Inflammatory macrophage treated with lipopolysaccharide for 1 hour (primary cell): ENCODE measurements at places on chromosomes 7 and 10.

DNA sequence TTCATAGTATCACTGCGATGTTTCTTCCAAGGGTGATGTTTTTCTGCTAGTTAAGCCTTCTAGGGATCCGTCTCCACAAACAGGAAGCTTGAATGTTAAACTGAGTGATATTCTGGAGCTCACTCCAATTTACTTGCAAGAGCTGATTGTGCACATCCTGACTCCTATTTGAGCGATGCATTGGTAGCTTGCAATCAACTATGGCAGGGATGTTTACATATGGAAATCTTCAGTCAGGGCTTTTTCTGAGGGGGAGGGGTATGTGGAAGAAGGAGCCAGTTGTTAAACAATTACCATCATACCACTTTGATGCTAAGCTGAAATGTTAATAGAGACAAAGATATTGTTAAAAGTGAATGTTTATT lies 43.2 kb upstream of the NXPH1 start:
- no peak for DNase-seq

DNA sequence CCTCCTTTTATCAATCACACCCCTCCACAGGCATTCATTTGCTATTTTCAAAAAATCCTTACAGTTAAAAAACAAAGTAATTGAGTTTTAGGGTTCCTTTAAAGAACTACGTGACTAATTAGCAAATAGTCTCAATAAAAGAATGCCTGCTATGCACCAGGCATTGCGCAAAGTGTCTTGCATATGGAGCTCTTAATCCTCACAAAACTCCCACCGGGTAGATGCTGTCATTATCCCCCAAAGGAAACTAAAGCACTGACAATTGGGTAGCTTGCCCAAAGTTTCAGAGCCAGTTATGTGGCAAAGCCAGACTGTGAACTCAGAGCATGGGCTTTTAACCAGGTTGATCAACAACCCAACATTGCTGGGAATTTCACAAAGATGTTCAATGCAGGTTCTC lies 305.7 kb downstream of the ELMO1 start:
- DNase-seq = no peak

DNA sequence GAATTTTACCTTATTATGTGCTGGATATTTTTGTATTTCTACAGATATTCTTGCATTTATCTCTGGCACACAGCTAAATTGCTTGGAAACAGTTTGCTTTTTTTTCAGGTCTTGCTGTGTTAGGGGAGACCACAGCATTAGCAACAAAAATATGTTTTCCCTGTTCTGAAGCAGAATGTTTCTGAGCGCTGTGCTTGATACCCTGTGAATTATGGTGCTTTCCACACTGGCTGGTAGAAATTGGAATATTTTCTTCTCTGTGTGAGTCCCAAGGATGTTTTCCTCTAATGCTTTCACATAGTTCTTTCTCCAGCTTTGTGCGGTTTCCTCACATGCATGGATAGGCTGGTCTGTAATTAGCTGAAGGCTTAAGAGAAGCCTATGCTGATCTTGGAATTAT lies 651.6 kb upstream of the IGFBP3 start:
- DNase-seq = no peak

DNA sequence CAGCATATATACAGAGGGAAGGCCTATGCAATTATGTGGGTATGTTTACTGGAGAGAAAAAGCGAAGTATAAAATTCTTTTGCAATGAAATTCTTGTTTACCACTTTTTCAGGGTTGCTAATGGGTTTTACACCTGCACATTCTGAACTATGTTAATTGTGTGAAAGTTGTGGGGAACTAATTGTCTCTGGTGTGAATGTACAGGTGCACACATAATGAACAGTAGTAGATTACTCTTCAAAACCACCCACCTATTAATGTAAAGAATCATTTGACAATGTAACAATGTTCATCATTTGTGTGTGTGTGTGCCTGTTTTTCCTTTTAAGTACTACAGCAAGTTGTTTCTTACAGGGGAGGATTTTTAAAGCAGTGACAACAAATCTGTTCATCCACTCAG lies 80.0 kb upstream of the FEZF1 start:
- no peak for DNase-seq

DNA sequence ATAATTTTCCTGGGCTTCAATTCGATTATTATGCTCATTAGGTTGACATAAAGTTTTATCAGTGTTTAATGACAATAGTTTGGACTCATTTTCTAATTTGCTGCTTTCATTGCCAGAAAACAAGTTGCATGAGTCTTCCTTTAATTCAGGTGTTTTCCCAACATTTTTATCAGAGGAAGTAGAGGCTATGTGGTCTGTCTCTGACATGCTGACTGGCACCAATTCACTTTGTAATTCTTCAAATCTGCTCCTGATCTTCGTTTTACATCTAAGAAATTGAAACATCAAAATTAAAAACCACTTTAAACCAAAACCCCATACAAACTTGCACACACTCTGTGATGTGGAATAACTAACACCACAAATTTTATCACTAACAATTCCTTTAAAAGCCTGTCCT lies 10.9 kb downstream of the CCDC186 start:
- DNase-seq = no peak

DNA sequence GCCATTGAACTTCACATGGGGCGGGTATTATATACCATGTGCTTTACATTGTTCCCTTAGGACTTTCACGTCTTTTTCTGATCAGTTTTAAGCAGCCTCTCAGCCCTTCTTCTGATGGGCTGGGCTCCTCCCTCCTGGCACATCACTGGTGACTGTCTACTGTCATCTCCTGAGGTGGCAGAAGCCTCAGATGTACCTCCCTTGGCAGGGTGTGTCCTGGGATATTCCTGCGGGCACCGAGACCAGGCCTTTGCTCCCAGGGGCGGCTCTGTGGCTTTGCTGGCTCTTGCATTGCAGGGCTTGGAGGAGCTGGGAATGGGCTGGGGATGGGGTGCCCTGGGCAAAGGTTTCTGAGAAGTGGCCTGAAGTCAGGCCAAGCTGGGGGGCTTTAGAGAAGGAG lies 34.6 kb upstream of the GOLGA7B start:
- DNase-seq = no peak

GRCh38 chr7:74417419-74417971 lies 36.2 kb upstream of the GTF2IRD1 start:
- DNase-seq = peak; percentile 79

DNA sequence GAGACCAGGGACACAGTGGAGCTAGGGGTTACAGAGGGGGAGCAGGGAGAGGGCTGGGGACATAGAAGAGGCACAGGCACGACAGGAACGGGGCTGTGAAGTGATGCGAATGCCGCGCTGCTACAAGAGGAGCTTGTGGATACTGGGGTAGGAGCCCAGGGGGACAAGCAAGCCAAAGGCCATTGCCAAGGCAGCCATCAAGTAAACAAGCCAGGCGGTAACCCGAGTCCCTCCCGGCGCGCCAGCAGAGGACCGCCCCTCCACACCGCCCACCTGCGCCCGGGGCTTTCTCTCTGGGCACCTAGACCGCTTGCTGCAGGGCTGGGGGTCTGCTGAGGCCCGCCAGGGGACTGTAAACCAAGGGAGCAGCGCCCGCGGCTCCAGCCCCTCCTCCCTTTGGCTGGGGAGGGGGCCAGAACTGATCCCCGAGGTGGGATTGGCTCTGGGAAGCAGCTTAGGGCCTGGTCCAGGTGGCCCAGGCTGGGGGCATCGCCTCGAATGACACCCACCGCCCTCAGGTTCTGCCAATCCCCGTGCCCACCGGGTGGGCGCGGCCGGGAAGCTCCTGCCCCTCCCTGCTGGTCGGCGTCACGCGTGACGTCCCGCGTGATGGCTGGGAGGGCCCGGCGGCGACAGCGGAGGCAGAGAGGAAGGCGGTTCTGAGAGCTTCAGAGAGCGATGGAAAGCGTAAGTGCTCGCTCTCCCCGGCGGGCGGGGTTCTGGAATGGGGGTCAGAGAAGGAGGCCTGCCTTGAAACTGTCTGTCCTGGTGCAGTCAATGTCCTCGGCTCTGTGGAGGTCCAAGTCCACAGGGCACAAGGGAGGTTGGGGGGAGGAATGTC lies 982 bp downstream of the SFXN3 start:
- DNase-seq = peak; percentile 79

GRCh38 chr10:132518572-132519381 lies 18.8 kb upstream of the INPP5A start:
- no peak for DNase-seq

GRCh38 chr7:82527851-82528250 lies 84.3 kb upstream of the CACNA2D1 start:
- DNase-seq = peak; percentile 10

DNA sequence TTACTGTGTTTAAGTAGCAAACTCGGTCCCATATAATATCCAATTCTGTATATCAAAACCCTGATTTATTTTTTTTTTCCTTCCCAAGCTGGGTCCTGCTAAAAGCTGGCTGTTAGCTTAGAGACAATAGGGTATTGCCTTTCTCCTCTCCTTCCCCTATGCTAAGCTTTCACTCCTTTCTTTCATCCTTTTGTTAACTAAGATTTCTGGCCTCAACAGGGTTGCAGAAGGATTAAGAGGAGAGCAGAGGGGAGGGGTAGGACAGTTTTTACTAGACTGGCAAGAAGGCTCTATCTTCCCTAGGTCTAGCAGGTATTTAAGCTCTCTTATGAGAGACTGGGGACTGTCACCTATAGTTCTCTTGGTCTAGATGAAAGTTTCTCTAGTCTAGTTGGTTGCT lies 229.2 kb downstream of the KCND2 start:
- no peak for DNase-seq

DNA sequence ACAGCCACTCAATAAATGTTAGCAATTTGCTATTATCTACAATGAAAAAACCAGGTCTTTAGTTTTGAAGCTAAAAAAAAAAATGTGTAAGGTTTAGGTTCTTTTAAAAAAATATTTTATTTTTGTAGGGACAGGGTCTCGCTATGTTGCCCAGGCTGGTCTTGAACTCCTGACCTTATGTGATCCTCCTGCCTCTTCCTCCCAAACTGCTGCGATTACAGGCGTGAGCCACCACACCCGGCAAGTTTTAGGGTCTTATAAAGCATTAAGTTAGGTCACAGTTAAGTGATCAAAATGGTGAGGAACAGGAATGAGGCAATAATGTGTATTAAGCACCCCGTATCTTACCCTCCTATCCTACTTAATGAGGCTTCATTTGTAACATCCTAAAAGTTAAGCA lies 774 bp downstream of the SEM1 start:
- DNase-seq = no peak

DNA sequence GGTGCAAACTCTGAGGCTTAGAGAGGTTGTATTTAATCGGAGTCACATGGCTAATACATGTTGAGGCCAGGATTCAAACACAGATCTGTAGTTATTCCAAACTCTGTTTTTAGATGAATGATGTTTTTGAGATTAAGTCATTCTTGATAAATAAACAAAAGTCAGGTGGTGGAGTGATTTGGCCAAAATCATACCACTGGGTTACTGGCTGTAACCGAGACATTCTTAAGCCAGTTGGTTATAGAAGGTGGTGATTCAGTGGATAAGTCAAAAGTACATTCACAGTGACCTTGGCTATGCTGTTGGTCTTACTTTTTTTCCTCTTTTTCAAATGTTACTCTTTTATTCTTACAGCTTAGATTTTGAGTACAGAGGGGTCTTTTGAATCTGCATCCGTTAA lies 361.4 kb downstream of the KIF20B start:
- no peak for DNase-seq

- DNase-seq = no peak
Measured at GRCh38 chr10:71206911-71207310, 5.5 kb upstream of the UNC5B start.

- no peak for DNase-seq
Measured at GRCh38 chr7:79386688-79387422, 66.6 kb downstream of the MAGI2 start.

GRCh38 chr10:32005050-32005449 lies 51.2 kb downstream of the KIF5B start:
- no peak for DNase-seq

- no peak for DNase-seq
Measured at GRCh38 chr10:88507826-88508453, 75.2 kb downstream of the RNLS start.

DNA sequence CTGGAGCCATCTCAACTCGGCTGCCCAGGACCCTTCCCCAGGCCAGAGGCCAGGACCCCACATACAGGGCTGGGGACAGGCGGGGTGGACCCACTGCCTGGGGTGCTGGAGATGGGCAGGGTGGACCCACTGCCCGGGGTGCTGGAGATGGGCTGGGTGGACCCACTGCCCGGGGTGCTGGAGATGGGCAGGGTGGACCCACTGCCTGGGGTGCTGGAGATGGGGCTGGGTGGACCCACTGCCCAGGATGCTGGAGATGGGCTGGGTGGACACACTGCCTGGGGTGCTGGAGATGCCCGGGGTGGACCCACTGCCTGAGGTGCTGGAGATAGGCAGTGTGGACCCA lies 32.4 kb upstream of the FOXL3 start:
- DNase-seq = no peak

DNA sequence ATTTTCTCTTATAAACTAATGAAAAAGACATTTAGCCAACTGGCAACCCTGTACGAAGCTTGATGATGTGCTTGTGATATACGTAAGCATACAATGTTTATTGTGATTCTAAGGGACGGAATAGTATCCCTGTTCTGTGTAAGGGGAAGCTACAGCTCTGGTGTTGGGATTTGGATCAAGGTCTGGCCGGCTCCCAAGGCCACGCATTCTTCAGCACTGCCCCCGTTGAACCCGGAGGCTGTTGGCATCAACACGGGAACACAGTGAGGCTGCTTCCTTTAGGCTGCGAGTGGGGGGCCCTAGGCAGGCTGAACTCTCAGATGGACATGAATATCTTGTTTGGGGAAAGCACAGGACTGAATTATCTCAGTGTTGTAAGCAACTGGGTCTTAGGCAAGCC lies 180.6 kb downstream of the CAMK1D start:
- no peak for DNase-seq

GRCh38 chr7:117803476-117803875 lies 69.8 kb downstream of the CTTNBP2 start:
- DNase-seq = no peak

DNA sequence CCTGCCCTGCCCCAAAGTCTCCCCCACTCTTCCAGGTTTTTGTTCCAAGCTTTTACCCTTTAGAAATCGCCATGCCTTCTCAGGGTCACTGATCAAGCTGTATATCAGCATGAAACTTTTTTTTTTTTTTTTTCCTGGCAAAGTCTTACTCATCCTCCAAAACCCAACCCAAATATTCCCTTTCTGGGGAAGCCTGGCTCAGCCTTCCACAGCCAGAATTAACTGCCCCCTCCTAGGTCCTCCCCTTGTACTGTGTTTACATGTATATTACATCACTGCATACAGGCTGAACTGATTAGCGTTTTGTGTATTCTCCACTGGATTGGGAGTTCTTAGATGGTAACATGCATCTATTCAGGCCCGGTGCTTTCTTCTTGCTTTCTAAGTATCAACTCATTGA lies 4.6 kb upstream of the NOBOX start:
- no peak for DNase-seq

DNA sequence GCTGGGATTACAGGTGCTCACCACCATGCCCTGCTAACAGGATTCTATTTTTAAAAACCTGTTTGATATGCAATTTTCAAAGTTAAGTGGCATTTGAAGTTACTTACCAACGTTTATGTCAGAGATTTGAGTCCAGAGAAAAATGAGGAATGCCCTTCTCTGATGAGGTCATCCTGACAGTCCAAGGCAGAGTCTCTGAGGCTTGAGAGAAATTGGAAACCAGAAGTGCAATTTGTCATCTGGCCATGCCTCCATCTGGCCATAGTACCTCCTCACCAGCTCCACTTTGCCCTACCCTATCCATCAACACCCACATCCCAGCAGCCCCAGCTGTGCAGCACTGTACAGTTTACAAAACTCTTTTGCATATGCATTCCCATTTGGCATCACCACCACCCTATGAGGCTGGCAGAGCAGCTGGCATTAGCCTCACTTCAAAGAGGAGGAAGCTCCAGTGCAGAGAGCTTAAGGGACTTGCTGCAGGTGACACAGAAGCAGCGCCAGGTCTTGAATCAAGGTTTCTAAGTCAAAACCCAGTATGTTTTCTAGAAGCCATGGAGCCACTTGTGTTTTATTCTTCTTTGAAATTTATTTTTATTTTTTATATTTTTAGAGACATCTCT lies 54.5 kb upstream of the PDZD8 start:
- no peak for DNase-seq
